ENCODE measurements at places on chromosomes 7 and 10.

DNA sequence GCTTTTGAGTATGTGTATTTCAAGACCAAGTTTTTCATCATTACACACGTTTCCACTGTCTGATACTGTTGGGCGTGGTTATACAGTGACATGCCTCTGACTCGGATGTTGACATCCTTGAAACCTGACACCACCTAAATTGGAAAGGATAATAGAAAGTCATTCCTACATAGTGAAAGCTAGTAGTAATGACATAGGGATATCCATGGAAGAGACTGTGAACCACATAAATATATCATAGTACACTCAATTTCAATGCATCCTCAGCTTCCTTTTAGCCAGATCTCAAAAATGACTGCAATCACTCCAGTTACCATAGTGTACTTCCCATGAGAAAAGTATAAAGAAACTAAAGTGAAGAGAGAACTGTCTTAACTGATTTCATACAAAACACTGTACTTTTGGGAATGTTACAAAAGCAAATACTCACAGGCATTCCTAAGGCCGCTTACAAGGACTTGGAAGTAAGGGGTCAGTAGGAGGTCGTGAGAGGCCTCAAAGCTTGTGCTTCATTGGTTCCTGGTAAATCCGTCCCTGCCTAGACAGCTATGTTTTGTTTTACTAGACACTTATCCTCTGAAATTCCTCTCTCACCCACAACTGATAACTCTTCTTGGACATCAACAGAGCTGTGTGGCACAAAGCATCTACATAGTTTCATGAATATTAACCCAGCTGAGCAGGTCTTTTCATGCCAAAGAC lies 71.8 kb upstream of the VWDE start:
- DNase-seq = peak; percentile 29

DNA sequence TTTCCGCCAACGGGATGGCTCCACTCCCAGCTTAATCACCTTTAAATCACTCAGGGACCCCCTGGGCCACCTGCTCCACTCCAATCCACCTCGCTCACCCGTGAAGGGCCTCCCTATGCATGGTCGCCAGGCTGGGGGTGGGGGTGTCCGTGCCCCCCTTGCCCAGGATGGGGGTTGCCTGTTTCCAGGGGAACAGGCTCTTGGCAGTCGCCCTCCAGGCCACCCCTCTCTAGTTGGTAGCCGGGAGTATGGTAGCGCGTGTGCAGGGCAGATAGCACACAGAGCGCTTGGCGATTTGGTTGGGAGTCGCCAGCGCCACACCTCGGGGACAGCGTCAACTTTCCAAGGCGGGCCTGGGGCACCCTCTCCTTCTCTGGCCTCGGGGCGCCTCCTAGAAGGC lies 134.9 kb upstream of the ZNF92 start:
- DNase-seq = no peak

DNA sequence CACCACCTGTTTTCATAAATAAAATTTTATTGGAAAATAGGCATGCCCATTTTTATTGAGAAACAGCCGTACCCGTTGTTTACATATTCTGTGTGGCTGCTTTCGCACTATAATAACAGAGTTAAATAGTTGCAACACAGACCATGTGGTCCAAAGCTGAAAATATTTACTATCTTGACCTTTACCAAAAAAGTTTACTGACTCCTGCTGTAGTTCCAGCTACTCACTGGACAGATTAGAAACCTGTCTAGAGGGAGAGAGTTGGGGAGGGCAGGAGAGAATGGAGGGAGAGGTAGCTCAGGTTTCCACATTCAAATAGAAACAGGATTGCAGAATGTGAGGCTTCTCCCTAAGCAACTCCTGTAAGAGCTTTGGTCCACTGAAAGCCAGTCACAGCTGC lies 55.1 kb upstream of the GLCCI1 start:
- DNase-seq = peak; percentile 17

- no peak for DNase-seq
Observed at GRCh38 chr10:114084215-114084614, 40.5 kb downstream of the ADRB1 start.

- no peak for DNase-seq
Observed at GRCh38 chr7:96910486-96910885, 94.9 kb upstream of the DLX6 start.

GRCh38 chr10:87771871-87772500 lies 46.0 kb downstream of the ATAD1 start:
- DNase-seq = no peak

DNA sequence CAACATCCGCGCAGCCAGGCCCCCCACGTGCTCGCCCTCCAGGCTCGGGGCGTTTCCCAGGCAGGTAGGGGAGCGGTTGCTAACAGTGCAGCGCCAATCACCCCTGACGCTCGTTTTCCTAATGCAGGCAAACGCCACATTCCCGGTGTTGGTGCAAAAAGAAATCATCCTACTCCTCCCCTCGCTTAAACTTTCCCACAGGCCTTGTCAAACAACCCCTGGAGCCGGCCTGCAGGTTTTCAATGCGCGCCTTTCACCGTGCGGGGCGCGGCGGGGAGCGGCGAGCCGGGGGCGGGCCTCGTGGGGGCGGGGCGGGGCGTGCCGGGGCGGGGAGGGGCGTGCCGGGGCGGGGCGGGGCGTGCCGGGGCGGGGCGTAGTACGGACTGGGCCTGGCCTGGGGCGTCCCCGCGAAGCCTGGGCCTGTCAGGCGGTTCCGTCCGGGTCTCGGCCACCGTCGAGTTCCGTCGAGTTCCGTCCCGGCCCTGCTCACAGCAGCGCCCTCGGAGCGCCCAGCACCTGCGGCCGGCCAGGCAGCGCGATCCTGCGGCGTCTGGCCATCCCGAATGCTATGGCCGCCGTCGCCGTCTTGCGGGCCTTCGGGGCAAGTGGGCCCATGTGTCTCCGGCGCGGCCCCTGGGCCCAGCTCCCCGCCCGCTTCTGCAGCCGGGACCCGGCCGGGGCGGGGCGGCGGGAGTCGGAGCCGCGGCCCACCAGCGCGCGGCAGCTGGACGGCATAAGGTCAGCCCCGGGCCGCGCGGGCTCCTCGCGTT lies at the start of gene ECHDC3:
ECHDC3 (plus strand) TSS at position 374 of the 770 bp plus-strand sequence; CDS start at position 569, 195 bp downstream.
- DNase-seq = peak; percentile 74

- DNase-seq = no peak
Observed at GRCh38 chr10:87703771-87704170, 44.1 kb downstream of the PAPSS2 start.

- DNase-seq = no peak
Observed at GRCh38 chr7:89023877-89024276, 228.3 kb upstream of the TEX47 start.

DNA sequence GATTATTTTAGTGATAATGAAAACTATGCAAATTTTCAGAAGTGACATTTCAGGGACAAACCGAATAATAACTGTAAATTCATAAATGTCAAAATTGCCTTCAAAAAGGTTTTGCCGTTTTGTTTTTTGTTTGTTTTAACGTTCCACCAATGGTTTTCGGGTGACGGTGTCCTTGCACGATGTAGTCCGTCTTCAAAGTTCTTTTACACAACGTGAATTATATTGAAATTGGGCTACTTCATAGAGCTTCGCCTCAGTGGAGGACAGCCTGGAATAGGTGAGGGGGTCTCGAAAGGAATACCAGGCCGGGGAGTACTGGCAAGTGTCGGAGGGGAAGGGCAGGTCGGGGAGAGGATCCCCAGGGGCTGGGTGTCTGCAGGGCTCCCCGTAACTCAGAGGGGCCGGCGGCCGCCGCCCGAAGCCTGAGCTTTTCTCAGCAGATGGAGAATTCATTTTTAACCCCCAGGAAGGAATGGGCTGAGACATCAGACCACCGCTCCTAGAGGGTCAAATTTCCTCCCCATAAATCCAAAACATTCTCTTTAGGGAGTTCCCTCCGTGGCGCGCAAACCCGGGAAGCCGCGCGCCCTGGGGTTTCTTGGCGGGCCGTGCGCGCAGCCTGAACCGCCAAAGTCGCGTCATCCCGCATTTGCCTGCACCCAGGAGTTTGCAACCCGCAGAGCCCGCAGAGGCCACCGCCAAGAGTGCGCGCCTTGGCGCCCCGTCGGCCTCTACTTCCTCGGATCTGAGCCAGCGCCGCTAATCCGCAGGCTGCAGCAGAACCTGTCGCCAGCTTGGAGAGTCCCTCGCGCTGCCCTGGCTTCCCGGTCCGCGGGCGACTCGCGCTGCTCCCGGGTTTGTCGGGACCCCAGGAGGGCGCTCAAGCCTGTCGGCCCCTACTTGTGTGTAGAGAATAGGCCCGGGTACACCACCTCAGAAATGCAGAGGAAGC lies 17.3 kb upstream of the EVX1 start:
- DNase-seq = peak; percentile 55

- no peak for DNase-seq
Observed at GRCh38 chr7:140659856-140660255, 12.9 kb upstream of the ADCK2 start.

- no peak for DNase-seq
Observed at GRCh38 chr7:99514050-99514449, 9.6 kb downstream of the ZKSCAN5 start.

GRCh38 chr10:106935978-106936451 lies 228.5 kb downstream of the SORCS1 start:
- DNase-seq = no peak

GRCh38 chr10:54961040-54961439 lies 160.0 kb upstream of the PCDH15 start:
- DNase-seq = no peak

DNA sequence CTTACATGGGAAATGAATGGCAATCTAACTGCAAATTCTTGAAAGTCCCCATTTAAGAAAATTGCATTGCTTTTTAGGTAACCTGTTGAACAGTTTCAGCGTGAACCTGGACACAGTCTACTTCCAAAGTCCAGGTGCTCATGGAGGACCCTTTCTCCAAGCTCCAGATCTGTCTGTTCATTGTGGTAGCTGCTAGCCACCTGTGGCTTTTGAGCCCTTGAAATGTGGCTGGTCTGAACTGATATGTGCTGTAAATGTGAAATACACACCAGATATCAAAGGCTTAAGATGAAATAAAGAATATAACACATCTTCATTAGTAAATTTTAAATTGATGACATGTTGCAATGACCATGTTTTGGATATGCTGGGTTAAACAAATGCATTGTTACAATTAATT lies 4.2 kb downstream of the CACNB2 start:
- no peak for DNase-seq

DNA sequence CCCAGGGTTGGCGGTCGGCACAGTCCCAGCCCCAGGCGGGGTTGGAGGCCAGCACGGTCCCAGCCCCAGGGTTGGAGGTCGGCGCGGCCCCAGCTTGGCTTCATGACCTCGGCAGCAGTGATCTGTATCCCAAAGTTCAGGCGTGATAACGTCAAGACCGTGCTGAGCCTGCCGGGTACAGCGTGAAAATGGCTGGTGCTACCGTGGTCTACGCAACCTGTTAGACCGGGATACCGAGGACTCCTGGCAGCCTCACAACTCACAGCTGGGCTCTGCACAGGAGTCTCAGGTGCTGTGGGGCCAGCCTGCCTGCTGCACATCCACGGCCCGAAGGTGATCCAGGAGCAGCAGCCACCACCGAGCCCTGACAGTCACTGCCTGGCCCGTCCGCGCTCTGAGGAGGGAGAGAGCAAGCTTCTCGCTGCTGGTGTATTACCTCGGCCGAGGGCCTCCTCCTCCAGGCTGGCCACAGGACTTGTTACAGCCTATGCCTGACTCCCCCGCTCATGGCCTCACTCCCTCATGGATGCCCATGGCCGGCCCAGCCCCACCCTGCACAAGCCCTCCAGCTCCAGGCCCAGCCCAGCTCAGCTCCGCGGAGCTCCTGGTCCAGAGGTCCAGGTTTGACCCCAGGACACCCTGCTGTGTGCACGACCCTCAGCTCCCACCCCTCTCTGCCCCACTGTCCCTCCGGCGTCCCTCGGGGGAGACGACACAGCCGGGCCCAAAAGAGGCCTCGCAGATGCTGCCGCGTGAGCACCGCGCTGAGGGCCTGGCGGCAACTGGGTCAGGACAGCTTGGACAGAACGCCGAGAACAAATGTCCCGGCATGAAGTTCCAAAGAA lies 156.0 kb downstream of the ELFN1 start:
- DNase-seq = no peak

- no peak for DNase-seq
Observed at GRCh38 chr7:97680622-97681021, 51.3 kb upstream of the TAC1 start.

- DNase-seq = no peak
Observed at GRCh38 chr7:81297317-81297716, 378.5 kb upstream of the SEMA3C start.

- DNase-seq = no peak
Observed at GRCh38 chr7:132242192-132242812, 334.0 kb downstream of the PLXNA4 start.

DNA sequence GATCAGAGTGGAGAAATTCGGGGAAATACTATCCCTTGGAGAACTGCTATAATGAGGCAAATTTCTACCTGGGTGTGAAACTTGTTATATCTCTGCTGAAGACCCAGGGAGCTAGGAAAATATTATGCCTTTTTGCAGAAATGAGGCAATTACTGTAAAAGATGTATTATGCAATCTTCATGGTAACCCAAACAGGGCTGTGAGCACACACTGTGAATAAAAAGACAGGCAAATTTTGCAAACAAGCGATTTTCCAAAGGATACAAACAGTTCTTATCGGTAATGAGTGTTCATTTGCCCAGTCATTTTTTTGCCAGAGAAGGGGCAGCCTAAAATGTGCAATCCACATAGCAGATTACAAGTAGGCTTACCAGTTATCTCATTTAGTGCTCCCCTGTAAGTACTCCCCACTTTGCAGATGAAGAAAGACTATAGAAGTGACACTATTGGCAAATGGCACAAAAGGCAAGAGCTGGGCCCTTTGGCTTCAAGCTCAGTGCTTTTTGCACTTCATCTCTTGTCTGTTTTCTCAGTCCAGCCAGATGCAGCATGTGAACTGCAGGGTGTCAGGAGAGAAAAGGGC lies 205.8 kb downstream of the HECW1 start:
- DNase-seq = no peak

GRCh38 chr7:73539709-73540108 lies 17.6 kb upstream of the BAZ1B start:
- DNase-seq = no peak

DNA sequence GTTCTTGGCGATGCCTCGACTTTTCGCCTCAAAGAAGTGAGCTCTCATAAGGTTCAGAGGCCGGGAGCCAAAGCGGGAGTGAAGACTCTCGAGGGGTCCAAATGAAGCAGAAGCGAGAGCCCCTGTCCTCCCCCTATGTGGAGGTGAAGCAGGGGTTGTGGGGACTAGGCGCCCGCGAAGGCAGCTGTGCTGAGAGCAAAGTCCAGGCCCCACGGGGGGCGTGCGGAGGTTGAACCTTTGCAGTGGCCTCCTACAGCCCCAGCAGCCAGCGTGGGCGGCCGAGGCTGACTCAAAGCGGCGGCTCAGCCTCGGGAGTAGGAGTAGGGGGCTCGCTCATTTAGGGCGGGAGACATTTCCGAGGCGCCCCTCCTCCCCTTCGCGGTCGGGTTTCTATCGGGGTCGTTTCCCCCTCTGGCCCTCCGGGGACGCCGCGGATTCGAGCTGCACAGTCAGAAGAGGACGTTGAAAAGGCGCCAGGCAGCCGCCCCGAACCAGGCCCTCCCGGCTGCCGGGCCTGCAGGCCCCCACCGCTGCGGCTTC lies 553 bp upstream of the ADD3 start:
- peak; percentile 86 for DNase-seq

GRCh38 chr10:20474064-20474463 lies 423.0 kb downstream of the NEBL start:
- DNase-seq = no peak

- DNase-seq = no peak
Observed at GRCh38 chr10:120486671-120487205, 29.7 kb downstream of the PLPP4 start.

All from ELF-1 (cell line).